ENCODE measurements at places on chromosomes 11 and 22.
A peak's percentile ranks its signal among the peaks of the same experiment; 100 is the strongest.

GRCh38 chr22:21803811-21804249, 63.6 kb downstream of the MAPK1 start:
- DNase-seq, result no peak

DNA sequence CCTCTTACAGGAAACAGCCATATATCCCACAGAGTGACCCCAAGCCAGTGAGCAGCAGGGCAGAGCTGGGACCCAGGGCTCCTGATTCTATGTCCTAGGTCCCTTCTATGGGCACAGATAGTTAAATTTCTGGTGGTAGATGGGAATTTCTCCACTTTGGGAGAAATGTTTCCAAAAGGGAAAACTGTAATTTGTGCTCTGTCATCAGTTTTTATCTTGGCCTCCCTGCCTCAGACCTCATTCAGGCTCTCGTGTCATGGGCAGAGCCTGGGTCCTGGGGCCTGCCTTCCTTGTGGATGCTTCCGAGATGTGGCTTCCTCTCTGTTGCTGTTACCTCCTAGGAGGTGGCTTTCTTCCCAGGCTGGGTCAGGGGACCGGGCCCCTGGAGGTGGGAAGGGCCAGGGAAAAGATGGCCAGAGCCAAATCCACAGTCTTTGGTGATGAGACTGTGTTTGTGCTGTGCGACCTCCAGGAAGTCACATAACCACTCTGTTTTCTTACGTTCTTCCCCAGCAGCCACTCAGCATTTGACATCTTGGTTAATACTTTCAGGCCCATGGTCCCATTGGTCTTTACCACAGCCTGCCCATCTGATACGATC, 8.6 kb downstream of the LRRC32 start:
- DNase-seq, result no peak

DNA sequence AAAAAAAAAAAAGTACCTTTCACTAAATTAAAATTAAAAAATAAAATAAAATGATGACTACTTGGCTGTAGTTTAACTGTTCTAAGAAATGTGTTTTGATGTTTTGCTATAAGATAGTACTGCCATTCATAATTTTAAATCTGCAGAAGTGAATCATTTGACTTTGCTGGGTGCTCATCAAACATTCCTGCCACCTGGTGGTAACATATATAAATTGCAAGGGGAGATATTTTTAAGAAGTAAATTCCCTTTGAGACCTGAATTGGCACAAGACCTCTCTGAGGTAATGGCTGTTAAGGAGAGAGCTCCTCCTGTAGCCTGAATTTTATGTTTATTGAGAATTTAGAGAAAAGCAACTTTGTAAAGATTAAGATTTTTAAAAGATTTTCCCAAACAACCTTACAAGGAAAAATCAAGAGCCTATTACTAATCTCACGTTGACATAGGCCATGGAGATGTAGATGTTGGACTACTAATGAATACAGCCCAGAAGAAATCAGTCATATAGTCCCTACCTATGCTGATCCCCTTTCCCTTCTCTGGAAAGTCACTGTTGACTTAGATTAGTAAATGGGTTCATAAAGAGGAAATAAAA, 11.9 kb upstream of the NARS2 start:
- no peak for DNase-seq

- peak; percentile 74 for DNase-seq
These were observed 13.3 kb upstream of the PPP6R3 start for GRCh38 chr11:68447015-68447801.

DNA sequence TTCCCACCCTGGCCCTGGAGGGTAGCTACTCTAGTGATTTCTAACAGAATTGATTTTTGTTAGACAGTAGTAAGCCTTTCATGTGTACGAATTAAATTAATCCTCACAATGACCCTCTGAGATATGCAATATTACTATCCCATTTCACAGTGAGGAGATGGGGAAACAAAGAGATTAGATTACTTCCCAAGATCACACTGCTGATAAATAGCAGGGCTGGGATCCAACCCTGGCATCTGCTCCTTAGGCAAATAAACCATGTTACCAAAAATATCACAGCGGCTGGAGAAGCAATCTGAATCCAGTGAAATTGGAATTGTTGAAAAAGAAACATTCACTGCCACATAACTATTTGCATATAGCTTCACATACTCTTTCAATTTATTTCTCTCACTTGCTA, 12.8 kb upstream of the CAVIN3 start:
- no peak for DNase-seq

GRCh38 chr22:32761251-32761903, 40.1 kb upstream of the TIMP3 start:
- DNase-seq, result no peak

- no peak for DNase-seq
These were observed 40.6 kb downstream of the TENM4 start for GRCh38 chr11:79400206-79400605.

DNA sequence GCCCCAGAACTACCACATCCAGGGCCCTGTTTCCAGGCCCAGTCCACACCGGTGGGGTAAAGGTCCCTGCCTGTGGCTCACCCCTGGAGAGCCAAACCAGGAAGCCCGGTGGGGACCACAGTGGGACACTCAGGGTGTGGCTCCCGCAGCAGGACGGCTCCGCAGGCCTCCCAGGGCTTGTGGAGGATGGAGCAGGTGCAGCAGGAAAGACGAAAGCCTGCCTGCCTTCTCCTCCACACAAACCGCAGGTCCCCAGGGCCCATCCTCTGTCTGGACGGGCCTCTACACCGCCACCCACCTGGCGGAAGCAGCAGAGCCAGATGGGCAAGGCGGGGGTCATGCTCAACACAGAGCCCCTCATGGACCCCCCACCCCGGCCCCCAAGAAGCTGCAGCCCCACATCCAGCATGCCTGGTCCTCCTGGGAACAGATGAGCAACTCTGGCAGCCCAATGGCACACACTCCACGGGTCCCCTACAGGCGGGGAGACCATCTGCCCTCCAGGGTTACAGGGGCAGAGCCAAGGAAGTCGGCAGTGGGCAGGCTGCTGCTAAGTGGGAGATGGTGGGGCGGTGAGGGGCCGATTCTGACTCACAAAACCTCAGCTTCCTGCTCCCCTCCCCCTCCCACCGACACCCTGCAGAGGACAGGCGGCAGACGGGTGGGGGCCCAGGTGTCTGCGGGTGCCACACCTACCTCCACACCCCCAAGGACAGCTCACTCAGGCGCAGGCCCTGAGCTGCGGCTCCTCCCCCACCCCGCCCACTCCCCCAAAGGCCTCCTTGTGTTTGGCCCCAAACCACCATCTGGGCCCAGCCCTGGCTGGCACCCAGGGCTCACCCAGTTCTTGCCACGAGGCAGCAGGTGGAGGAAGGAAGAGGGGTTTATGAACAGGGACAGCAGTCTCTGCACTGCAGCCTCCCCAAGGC, 5.2 kb downstream of the SBF1 start:
- DNase-seq, result peak; percentile 100

GRCh38 chr11:103875855-103876510, 160.5 kb upstream of the DDI1 start:
- DNase-seq, result no peak

GRCh38 chr11:69343401-69344321, 49.7 kb downstream of the MYEOV start:
- no peak for DNase-seq

DNA sequence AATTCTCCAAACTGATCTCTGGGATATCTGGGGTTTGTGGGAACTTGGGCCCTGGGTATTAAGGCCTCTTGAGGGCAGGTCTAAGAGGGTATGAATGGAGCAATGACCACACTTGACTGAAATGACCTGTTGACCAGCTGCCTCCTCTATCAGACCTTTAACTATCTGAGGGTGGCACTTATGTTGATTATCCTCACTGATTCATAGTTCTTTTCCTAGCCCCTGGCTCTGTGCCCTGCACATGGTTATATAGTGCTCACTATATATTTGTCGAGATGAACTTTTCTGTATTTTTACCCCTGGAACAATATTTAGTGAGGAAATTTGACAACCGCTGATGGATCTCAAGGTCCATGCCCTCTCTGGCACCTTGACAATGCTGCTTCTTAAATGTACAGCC, 305.5 kb upstream of the PLET1 start:
- no peak for DNase-seq

DNA sequence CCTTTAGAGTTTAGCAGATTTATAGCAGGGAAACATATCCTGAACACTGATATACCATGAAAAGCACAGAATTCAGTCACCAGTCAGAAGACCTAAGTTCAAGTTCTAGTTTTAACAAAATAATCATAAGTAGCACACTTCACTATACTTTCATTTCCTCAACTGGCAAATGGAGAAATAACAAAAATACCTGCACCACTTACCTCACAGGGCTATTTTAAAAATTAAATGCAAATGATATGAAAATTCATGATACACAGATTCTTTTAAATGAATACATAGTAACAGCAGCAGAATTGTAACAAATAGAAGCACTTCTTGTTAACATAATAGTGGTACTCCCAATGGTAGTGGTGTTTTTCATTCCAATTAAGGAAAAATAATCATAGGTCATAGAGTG, 139.0 kb downstream of the FCHSD2 start:
- DNase-seq, result no peak

GRCh38 chr11:9057007-9057406, 34.4 kb downstream of the SCUBE2 start:
- DNase-seq, result no peak

DNA sequence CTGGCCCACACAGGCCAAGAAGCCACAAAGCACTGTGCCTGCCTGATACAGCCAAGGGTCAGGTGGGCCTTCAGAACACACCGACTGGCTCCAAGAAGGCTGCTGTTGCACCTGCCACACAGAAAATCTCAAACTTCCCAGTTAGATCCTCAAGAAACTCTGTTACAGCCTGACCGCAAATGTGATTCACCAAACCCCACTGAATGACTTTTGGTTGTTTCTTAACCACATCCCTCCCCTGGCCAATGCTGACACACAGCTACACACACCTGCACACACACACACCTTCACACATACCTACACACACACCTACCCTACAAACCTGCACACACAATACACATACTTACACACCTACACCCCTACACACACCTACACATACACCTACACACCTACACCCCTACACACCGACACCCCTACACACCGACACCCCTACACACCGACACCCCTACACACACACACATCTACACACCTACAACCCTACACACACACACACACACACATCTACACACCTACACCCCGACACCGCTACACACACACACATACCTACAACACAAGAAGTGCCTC, 31.5 kb downstream of the CDKN1C start:
- no peak for DNase-seq

- no peak for DNase-seq
These were observed 529.4 kb downstream of the TBC1D22A start for GRCh38 chr22:47291565-47292495.

- DNase-seq, result no peak
These were observed at the start of gene OR8D1 for GRCh38 chr11:124313849-124314248. Gene OR8D1 (minus strand): TSS chr11:124313949. CDS start chr11:124310766, 3,183 bp downstream.

DNA sequence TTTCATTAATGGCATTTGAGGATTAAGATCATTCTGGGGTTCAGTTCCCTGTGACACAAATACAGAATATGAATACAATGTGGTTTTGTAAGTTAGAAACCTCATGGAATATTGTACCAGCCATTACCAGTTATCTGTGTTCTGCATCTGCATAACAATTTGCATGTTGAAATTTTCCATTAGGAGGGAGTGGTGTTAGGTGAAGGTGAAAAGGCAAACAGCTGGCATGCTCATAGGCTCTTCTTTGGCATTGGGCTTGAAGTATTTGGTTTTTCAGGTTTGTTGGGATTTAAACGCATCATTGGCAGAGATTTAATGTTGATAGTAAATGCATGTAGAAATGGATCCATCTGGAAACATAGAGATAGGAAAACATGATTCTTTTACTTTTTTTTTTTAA, 18.6 kb downstream of the RTN3 start:
- no peak for DNase-seq

- DNase-seq, result no peak
These were observed 43.3 kb upstream of the MMP7 start for GRCh38 chr11:102573851-102574250.

DNA sequence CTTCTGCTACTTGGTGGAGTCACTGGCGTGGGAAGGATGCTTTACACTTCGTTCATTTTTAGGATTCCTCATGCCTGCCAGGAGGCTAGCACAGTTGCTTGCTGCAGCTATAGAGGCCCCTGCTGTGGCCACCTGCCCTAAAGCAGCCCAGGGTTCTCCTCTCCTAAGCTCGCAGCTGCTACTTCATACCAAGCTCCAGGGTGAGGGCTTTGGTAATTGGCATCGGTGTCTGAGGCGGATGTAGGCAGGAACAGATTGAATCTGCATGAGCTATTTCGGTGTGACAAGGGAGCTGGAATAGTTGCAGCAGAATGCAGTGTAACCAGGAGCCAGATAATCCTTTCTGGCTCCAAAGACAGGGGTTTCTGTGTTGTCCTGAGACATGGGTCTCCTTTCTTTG, 133.1 kb downstream of the MICAL2 start:
- no peak for DNase-seq

- DNase-seq, result no peak
These were observed 234 bp downstream of the SESN3 start for GRCh38 chr11:95230810-95231126.

- no peak for DNase-seq
These were observed 120.7 kb downstream of the PLEKHA7 start for GRCh38 chr11:16893456-16894066.

DNA sequence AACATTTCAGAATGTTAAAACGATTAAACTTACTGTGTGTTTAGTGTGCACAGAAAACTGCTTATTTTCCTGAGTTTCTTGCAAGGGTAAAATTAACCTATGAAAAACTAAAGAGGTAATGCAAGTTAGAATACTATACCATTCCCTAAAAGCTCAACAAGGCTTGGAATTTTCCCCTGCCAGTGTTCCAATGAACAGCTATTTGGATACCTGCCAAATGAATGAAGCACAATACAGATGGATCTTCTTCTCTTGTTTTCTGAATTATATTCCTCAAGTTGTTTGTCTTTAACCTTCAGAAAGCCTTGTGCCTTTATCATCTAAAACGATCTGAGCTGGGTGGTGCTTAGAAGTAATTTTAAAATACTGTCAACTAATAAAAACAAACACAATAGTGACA, 204.5 kb downstream of the LRRC4C start:
- DNase-seq, result no peak

GRCh38 chr22:27452922-27453321, 348.6 kb downstream of the MN1 start:
- no peak for DNase-seq

DNA sequence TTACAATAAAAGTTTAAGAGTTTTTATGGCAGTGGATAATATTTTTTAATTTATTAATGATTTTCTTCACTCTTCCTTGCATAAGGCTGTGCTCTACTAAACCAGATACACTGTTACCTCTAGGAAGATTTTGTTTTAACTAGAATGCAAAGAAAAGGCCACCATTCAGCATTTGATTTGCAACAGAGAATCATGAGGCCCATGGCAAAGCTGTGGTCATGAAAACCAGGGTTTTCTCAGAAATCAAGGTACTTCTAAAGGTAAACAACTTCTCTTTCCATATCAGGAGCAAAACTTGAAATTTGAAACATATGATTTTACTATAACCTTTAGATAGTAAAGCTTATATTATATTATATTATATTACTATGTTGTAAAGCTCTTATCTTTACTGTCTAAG, 94.4 kb downstream of the FAM76B start:
- DNase-seq, result peak; percentile 67

Measured in CD4-positive, CD25-positive, alpha-beta regulatory T cell (primary cell).